NCI-H460 (cell line): ENCODE measurements at places on chromosomes 2 and 18. TPM values are rescaled to one million over a fixed set of nuclear protein-coding genes. Genes with fewer than 3 reads are reported as not detected.

DNA sequence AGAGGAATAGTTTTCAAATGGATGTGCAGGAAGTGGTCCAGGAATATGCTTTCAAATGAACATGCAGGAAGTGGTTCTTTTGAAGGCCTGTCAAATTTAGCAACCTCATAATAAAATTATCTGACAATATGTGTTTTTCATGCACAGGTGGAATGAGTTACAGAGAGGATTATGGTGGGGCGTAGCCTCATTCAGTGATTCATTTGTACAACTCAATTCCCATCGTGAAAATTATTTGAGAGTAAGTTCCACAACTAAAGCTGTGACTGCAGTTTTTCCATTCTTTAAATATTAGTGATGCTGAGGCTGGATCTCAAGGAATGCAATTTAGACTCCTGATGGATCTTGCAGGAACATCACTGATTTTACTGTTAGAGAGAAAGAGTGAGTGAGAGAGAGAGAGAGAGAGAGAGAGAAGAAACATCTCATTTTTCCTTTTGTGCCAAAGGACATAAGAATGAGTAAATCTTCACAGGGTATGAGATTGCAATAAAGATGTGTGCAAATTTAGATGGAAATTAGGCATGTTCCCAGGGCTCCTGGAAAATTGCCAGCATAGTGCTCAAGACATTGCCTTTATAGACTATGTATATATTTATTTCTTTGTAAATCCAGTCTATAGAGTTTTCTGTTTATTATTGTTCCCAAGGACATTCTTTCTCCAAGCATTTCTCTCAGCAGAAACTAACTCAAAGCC lies 394.9 kb upstream of the ZEB2 start:
- no peak for DNase-seq

DNA sequence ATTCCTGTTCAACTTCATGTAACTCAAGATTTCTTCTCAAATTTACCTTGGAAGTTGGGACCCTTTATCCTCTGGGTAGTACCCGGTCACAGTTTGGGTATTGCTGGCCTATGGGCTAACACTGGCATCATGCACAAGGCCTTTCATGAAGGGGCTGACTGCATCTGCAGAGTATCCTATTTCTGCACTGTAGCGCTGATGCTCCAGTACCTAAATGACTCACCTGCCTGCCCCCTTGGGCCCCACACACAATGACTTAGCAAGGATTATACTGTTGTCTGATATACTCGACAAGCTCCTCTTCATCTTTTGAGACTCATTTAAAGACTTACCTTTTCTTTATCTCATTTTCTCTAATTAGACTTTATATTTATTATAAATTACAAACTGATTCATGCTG lies 39.9 kb downstream of the DNAH6 start:
- no peak for DNase-seq

GRCh38 chr2:236085647-236086046 lies 82.5 kb downstream of the GBX2 start:
- DNase-seq, result no peak

DNA sequence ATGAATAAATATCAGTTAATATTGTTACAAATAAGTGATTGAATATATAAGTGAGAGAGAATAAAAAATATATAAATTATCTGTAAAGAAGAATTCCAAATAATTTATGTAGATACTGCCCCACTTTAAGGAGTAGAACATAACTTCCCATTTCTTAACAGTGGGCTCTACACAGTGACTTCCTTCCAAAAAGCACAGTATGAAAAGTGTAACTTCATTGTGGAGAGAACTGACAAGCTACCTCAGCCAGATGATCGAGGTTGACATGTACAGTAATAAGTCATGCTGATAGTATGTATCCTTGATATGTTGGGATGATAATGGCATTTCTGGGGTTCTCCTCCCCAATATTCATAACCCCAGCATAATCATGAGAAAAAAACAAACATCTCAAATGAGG lies 191.9 kb upstream of the FN1 start:
- no peak for DNase-seq

GRCh38 chr2:151668737-151669136 lies 65.5 kb downstream of the NEB start:
- no peak for DNase-seq

DNA sequence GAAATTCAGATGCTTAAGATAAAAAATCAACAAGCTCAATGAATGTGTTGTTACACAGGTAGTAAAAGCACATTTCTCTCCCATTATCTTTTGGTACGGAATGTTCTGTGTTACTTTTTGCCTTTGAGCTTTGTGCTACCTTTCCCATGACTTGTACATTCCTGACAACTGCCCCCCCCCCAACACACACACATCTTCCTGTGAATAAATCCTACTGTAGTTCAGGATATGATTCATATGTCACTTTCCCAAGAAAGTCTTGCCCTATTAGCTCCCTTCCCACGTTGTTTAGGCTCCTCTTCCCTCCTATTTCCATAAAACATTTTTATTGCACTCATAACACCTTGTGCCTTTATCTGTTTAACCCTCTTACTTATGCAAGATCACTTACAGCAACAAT lies 442.6 kb upstream of the LRATD1 start:
- peak; percentile 15 for DNase-seq

DNA sequence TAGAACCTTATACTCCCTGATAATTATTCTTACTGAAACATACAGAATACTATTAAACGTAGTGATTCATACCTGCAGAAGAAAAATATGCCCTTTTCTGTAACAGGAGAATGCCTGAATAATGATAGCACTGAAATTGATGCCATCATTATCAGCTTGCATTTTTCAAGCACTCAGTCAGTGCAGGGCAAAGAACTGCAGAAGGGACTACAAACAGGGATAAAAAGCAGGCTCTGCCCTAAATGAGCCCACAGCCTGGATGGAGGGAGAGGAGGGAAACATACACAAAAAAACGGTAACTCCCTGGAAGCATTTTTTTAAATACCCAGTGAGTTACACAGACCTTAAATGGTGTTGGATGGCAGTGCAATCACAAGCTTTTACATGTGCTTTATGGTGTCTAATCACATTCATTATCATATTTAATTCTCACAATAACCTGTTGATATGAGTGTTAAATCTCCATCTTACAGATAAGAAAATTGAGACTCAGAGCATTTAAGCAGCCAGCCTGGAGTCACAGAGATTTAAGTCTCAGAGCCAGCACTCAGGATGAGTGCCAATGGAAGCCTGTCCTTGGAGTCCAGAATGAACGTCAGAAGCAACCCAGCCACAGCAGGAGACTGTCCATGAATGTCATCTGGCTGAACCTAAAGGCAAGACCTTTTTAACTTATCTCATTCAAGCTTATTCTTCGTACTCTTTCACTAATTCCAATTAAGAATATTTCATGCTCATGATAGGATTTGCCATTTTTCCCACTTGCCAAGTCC lies 139.3 kb upstream of the CTNNA2 start:
- no peak for DNase-seq

DNA sequence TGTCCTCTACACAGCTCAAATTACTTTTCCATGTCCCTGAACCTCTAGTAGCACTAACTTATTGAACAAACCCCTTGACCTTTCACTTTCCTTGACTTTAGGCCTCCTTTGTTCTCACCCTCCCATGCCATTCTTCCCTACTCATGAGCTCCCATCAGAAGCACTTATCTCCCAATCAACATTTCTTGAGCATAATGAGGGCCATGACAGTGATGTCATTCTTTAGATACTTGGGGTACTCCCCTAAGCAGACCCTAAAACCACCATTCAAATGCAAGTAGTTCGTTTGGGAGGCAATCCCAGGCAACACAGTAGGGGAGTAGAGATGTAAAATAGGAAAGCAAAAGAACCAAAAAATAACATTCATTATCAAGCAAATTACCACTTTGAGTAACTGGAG lies 115.9 kb upstream of the ARHGAP28 start:
- no peak for DNase-seq

GRCh38 chr18:54950221-54950620 lies 9.0 kb downstream of the CCDC68 start:
- DNase-seq, result no peak

GRCh38 chr2:227889336-227889735 lies 17.9 kb downstream of the DAW1 start:
- DNase-seq, result no peak

- DNase-seq, result no peak
Measured at GRCh38 chr2:167592441-167592840, 655.0 kb downstream of the STK39 start.

DNA sequence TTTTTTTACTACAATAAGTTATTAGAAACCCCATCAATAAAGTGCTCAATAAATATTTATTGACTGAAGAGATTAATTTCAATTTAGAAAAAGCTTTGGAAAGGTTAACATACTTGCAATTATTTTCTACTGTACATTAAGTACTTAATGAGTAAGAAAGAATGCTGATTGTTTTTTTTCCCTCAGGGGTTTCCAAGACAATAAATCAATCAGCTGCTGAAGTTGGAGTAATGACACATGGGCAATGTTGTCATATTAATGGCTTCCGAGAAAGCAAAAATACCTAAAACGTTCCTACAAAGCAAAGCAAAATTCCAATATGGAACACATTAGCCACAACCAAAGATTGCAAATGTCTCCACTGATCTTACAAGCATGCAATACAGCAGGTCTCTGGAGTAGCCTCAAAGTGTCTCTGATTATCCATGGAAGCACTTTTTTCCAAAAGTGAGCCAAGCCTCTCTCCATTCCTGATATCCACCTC lies 66.7 kb downstream of the ZC3H6 start:
- DNase-seq, result no peak

DNA sequence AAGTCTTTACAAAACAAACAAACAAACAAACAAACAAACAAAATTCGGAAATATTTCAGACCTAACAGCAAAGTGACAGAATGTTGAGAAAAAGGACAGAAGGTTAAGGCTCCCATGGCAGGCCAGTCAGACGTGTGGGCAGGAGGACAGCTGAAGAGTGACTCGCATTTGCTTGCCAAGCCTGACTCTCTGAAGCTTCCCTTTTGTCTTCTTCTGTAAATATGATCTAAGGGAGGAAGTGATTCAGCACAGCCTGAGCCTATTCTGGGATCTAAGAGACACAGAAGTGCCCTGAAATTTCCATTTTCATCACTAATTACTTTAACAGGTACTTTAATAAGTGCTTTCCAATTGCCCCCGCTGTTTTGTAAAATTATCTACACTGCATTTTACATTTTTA lies 134.0 kb upstream of the LYPD1 start:
- peak; percentile 54 for DNase-seq

DNA sequence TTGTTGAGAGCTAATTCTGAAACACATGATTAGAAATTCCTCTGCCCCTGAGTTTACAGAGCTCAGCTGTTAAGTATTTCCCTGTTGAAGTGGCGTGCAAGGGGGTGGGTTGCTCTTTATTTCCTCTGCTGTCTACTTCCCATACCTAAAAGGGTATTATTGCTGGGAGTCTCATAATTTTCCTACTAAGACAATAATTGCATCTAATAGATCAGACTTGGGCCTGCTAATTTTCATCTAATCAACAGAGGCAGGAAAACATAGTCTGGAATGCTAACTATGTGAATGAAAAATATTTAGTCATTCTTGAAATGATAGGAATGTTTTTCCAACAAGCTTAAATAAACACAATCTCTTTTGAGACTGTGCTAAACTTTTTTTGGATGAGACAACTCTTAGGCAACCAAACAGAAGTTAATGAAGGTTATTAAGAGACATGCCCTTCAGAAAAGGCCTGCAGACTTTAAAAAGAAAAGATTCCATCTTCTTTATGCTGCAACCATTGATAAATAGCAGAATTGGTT lies 111.4 kb downstream of the FEZ2 start:
- peak; percentile 69 for DNase-seq

GRCh38 chr18:51028201-51028805 lies 1.7 kb upstream of the SMAD4 start:
- DNase-seq, result no peak

DNA sequence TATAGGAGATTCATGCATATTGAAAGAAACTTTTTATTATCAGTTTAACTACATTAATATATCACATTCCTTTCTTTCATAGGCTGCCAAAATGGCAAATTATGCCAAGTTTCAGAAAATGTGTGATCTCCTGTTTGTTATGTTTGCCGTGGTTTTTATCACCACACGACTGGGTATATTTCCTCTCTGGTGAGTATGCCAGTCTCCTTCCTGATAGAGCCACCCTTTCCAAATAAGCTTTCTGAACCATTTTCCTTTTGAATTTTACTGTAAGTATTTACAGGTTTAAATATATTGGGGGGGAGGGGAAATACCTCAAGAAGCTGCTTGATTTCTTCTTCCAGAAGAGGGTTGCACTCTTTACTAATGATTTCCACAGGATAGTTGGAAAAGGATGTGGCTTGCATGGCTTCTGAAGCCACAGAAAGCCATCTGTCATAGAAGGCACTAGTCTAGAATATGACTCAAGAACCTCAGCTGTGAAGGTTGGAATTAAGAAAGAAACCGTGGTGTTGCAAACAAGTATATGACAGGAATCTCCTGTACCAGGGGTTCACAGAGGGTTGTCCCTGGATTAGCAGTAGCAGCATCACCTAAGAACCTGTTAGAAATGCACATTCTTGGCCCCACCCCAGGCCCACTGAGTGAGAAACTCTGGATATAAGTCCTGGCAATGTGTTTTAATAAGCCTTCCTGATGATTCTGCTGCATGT lies 84.5 kb upstream of the NOSTRIN start:
- DNase-seq, result no peak

DNA sequence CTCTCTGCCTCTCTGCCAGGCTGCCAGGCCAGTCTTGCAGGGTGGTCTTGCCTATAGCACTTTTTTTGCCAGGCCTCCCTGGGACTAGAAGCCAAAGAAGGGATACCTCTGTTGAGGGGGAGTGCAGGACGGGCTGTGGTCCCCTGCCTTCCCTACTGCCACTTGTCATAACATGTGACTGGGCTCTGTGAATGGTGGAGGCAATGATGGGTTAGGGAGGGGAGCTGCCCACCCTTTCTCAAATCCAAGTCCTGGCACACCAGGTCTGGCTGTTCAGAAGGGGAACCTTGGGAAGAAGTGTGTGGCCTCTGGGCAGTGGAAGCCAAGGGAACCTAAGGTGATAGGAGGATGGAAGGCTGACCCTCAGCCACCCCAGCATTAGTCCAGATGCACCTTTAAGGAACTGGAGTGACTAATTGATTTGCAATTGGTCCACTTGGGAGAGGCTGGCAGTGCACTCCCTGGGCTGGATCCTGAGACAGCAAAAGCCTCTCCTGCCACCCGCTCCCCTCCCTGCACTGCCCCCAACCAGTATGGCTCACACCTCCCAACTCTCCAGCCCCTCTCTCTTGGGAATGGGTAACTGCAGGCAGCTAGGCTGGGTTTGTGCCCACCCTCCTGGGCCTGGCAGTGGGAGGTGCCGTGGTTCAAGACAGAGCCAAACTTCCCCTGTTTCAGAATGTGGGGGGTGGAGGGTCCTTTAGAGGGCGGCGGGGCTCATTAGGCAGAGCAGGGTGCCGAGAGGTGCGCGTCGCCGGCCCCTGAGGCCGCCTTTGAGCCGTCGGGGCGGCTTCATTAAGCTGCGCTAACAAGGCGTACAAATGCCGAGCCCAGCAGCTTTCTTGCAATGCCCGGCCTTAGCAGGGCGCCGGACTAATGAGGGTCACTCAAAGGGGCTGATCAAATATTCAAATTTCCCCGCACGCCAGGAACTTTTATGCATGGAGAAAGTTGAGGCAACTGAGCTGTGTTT lies 4.5 kb upstream of the SIX3 start:
- no peak for DNase-seq

The DYSF gene
- 3.4 and 3.9 TPM in 2 replicates for total RNA-seq

The SKOR2 gene
- total RNA-seq, result not detected in 2 replicates

The CIB4 gene
- total RNA-seq, result not detected in 2 replicates

The DSG3 gene
- total RNA-seq, result not detected in 2 replicates

The TUBA3E gene
- not detected in 2 replicates for total RNA-seq

The TRIM54 gene
- total RNA-seq, result 0.12 TPM in 1 of 2 replicates, not detected in the other

The SERPINB3 gene
- 0.15 and 0.23 TPM in 2 replicates for total RNA-seq

The AKAIN1 gene
- not detected in 2 replicates for total RNA-seq
